Fibroblast of lung (primary cell): ENCODE measurements at places on chromosomes 3 and 15. TPM values are rescaled to one million over a fixed set of nuclear protein-coding genes. Genes with fewer than 3 reads are reported as not detected.

The GXYLT2 gene
- 6.6 and 14.1 TPM in 2 replicates for total RNA-seq

The EOGT gene
- 44.2 and 50.9 TPM in 2 replicates for total RNA-seq

The KCNMB2 gene
- 0.17 and 0.26 TPM in 2 replicates for total RNA-seq

The MNS1 gene
- total RNA-seq, result 1.8 and 2.1 TPM in 2 replicates

DNA sequence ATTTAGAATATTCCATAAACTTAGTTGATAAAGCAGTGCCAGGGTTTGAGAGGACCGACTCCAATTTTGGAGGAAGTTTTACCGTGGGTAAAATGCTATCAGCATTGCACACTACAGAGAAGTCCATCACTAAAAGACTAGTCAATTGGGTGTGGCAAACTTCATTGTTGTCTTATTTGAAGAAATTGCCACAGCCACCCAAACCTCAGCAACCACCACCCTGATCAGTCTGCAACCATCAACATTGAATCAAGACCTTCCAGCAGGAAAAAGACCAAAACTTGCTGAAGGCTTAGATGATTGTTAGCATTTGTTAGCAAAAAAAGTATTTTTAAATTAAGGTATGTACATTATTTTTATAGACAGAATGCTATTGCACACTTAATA lies 60.5 kb downstream of the KLF13 start:
- H3K4me3 ChIP-seq, result no peak overlapping the region
- H3K27me3 ChIP-seq, result no peaks in the 10 kb centered on the region
- no peaks in the 10 kb centered on the region for H3K36me3 ChIP-seq

DNA sequence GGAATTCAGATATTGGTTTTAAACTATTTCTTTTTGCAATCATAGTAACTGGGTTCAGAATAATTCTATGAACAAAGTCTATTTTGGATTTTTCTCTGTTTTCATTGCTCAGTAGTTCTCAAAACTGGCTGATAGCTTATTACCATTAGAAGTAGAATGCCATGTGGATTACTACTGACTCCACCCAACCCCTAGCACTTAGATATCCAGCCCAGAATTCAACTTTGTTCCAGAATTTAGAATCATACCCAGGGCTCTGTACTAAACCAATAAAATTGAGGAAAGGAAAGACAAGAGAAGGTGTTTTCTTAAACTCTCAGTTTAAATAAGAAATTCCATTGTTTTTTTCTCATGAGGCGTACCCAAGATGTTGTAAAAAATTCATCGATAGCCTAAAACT lies 39.0 kb upstream of the ABHD10 start:
- H3K4me3 ChIP-seq, result no peak overlapping the region
- peaks cover 3% of the 10 kb centered on the region for H3K36me3 ChIP-seq
- peaks cover 14% of the 10 kb centered on the region for H3K4me1 ChIP-seq
- H3K27ac ChIP-seq, result no peak overlapping the region
- H3K27me3 ChIP-seq, result no peaks in the 10 kb centered on the region

- H3K36me3 ChIP-seq, result no peaks in the 10 kb centered on the region
- no peak for DNase-seq
- no peak overlapping the region for H3K27ac ChIP-seq
- H3K4me3 ChIP-seq, result no peak overlapping the region
- no peaks in the 10 kb centered on the region for H3K27me3 ChIP-seq
- H3K4me1 ChIP-seq, result no peaks in the 10 kb centered on the region
These were observed 17.7 kb upstream of the DNAJC19 start for GRCh38 chr3:181007262-181007661.

The KNL1 gene
- 2.1 and 5.0 TPM in 2 replicates for total RNA-seq

The CASR gene
- under 0.01 TPM in 1 of 2 replicates, not detected in the other for total RNA-seq

DNA sequence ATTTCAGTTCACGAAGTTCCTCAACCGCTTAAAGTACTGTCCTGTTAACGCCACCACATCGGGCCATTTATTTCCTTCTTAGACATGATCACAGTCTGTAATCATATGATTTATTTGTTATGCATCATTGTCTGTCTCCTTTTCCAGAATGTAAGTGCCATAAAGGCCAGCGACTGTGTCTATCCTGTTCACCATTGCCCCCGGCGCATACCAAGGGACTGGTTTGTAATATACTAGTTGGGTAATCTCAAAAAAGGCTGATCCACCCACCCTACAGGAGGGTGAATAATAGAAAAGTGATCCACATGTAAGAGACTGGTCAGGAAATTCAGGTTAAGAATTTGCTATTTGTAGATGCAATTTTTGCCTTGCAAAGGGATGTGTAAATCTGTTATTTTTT lies 41.9 kb downstream of the SLC6A20 start:
- H3K36me3 ChIP-seq, result no peaks in the 10 kb centered on the region
- no peaks in the 10 kb centered on the region for H3K4me1 ChIP-seq
- H3K4me3 ChIP-seq, result no peak overlapping the region
- no peak overlapping the region for H3K27ac ChIP-seq
- no peak for DNase-seq
- H3K27me3 ChIP-seq, result peaks cover 3% of the 10 kb centered on the region

- no peak overlapping the region for H3K27ac ChIP-seq
- peak; percentile 56 for DNase-seq
- H3K4me1 ChIP-seq, result peaks cover 8% of the 10 kb centered on the region
These were observed 7.3 kb upstream of the RTP3 start for GRCh38 chr3:46490338-46491084.

DNA sequence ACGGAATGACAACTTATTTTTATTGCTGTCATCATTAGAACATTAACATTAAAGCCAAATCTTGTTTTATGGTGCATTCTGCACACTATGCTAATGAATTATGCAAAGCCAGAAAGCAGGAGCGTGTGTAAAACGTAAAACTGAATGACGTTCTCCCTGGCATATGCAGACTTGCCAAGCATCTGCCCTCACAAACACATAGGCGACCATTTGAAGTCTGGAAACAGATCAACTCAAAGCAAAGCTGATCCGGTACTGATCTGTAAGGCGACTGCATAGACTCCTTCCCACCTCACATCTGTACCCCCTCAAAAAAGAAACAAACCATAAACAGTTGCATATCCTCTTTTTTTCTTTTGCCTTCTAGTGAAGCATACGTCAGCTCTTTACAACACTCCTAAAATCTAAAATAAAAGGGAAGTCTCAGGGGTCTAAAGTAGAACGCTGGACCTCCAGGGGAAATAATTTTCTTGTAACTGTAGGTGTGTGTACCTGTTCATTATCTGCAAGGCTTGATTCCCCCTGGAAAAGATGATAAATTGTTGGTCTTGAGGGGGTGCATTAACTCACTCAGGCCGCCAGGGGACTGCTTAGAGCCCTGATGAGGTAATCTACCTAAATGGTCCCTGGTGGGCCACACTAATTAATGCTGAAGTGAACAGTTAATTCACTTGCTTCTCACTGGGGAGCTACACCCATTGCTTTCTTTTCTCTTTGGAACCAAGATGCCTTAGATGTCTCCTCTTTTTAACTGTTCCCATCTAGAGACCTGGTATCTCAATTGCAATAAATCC lies 231.4 kb downstream of the CDIN1 start:
- no peaks in the 10 kb centered on the region for H3K36me3 ChIP-seq
- H3K4me1 ChIP-seq, result no peaks in the 10 kb centered on the region

- peaks cover 6% of the 10 kb centered on the region for H3K36me3 ChIP-seq
- no peaks in the 10 kb centered on the region for H3K4me1 ChIP-seq
- H3K27me3 ChIP-seq, result no peaks in the 10 kb centered on the region
- peak; percentile 4 for DNase-seq
- H3K27ac ChIP-seq, result no peak overlapping the region
These were observed 35.1 kb downstream of the POC1A start for GRCh38 chr3:52119099-52119498.

- no peak overlapping the region for H3K27ac ChIP-seq
- H3K36me3 ChIP-seq, result no peaks in the 10 kb centered on the region
- no peak overlapping the region for H3K4me3 ChIP-seq
- DNase-seq, result no peak
- peaks cover 5% of the 10 kb centered on the region for H3K27me3 ChIP-seq
- H3K4me1 ChIP-seq, result no peaks in the 10 kb centered on the region
These were observed 56.5 kb downstream of the ACAD9 start for GRCh38 chr3:128935922-128936321.

The CHRNA5 gene
- under 0.01 and 0.17 TPM in 2 replicates for total RNA-seq

The SLC28A2 gene
- not detected in 2 replicates for total RNA-seq

The CPNE4 gene
- 0.17 TPM in 1 of 2 replicates, not detected in the other for total RNA-seq

DNA sequence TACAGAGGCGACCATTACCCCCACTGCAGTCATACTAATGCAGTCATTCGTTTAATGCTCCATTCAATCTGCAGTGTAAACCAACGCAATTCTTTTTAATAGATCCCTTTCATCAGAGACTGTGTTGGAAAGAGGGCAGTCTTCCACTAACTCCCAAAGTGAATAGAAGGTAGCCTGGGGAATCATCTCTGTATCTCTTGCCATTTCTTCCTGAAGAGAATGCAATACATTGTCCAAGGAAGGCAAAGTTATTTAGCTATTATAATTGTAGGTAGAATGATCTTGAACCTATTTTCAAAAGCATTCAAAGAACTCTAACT lies 1.3 kb upstream of the SLITRK3 start:
- H3K27me3 ChIP-seq, result peaks cover 30% of the 10 kb centered on the region
- no peak overlapping the region for H3K27ac ChIP-seq

The LNP1 gene
- total RNA-seq, result 3.1 and 4.1 TPM in 2 replicates

- DNase-seq, result peak; percentile 15
- H3K4me1 ChIP-seq, result no peaks in the 10 kb centered on the region
- H3K4me3 ChIP-seq, result no peak overlapping the region
- H3K27ac ChIP-seq, result no peak overlapping the region
- no peaks in the 10 kb centered on the region for H3K36me3 ChIP-seq
- H3K27me3 ChIP-seq, result no peaks in the 10 kb centered on the region
These were observed 124.9 kb downstream of the PTPRG start for GRCh38 chr3:61686228-61686648.

DNA sequence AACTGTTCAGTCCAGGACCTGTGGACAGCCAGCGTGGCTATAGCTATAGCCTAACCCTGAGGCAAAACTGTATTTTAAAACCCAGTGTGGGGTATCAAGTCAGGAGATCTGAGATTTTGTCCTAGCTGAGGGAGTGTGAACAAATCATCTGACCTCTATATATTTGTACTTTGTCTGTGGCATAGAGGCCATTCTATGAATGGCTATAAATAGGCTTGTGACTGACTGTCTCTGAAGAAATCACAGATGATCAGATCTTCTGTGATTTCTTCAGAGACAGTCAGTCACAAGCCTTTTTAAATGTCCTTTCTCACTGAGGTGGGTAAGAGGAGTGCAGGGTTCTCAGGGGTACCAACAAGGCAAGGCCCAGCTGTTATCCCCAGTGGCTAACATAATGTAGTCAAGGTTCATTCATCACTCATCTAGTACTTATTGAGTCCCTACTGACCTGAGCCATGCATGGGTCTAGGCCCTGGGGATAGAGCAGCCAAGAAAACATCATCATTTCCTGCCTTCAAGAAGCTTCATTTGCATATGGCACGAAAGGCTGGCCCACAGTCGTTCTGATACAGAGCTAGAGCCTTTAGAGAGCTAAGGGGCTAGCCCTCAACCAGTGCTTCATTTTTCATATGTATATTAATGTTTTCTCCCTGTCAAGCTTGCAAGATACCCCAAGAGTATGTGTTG lies 53.3 kb downstream of the TIPARP start:
- H3K27me3 ChIP-seq, result no peaks in the 10 kb centered on the region
- no peak overlapping the region for H3K27ac ChIP-seq
- no peaks in the 10 kb centered on the region for H3K36me3 ChIP-seq

- H3K27ac ChIP-seq, result no peak overlapping the region
- H3K36me3 ChIP-seq, result no peaks in the 10 kb centered on the region
- DNase-seq, result peak; percentile 50
- peaks cover 8% of the 10 kb centered on the region for H3K4me1 ChIP-seq
These were observed 3.0 kb downstream of the ZBED2 start for GRCh38 chr3:111592143-111592542.

The GPR27 gene
- under 0.01 TPM in 1 of 2 replicates, not detected in the other for total RNA-seq

DNA sequence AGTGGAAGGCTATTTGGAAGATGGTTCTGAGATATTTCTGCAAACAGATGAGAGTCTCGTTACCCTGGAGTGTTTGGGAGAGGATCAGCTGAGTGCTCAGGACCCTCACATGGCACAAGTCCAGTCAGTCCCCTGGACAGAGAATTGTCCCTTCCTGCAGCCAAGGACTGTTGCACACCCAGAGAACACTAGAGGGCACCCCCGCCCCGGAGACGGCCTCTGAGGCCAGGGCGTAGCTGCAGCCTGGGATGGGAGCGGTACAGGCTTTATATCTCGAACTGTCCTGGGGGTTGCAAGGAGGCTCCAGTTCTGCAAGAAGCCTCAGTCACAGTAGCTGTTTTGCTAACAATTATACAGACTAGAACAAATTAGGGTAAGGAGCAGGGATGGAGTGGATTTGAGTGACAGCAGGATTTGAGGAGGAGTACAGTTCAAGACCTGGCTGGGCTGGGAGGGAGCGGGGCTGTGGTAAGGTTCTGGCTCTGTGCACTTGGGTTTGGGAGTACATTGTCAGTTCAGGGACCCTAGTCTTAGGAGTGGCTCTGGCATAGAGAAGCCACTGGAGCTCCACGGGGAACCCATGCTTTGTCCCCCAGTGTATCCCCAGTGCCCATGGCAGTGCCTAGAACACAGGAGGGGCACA lies 67.6 kb upstream of the HACD2 start:
- peaks cover 22% of the 10 kb centered on the region for H3K36me3 ChIP-seq
- no peaks in the 10 kb centered on the region for H3K27me3 ChIP-seq
- peak; percentile 75 for DNase-seq
- H3K4me1 ChIP-seq, result peaks cover 17% of the 10 kb centered on the region
- no peak overlapping the region for H3K27ac ChIP-seq
